Small intestine (tissue), 16 donors: ENCODE measurements at places on chromosomes 1 and 21. TPM values are rescaled to one million over a fixed set of nuclear protein-coding genes. Genes with fewer than 3 reads are reported as not detected.

DNA sequence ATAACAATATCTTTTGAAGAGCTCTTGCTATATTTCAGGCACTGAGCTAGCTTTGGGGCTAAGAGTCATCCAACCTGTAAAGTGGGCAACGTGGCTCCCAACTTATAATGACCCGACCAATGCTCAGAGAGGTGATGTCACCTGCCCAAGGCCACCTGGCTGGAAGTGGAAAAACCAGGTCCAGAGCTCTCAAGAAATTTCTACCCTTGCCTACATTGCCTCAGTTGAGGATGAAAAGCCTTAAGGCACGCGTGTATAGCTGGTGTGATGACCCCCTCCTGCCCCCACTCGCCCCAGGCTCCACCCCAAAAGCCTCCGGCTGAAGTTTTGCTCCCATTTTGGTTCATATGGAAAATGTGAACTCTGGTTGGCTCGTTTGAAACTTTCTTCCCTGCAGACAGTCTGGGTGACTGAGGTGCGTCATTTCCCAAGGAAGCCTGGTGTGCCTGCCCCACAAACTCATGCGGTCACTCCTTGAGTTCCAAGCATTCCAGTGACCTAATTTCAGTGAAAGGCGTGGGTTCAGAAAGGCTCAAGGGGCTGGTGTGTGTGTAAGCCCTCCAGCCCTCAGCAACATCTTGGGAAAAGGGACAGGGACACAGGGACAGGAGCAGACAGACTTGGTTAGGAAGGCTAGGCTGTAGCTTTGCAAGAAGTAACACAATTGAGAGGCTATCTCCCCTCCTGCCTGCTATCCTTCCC lies 20.5 kb downstream of the HTR1D start:
- H3K27ac ChIP-seq: no peak overlapping the region
- H3K36me3 ChIP-seq: peaks cover 6% of the 10 kb centered on the region

DNA sequence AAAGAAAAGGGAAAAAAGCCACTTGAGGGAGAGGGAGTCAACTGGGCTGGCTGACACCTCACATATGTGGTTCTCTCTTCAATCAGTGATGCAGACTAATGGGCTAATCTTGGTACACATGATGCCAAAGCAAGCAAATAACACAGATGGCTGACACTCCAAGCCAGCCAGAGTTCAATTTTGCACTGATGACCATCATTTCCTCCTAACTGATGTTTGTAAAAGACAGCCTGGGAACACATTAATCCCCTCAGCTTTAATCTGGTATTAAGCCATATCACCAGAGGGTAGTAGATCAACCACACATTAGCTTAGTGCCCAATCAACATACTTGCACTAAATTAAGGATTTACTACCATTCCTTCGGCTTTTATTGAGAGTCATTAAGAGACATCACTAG lies 2.8 kb downstream of the VPS72 start:
- DNase-seq: no peak
- H3K27ac ChIP-seq: no peak overlapping the region
- no peaks in the 10 kb centered on the region for H3K27me3 ChIP-seq
- H3K4me3 ChIP-seq: no peak overlapping the region

GRCh38 chr1:57474137-57474750 lies 50.4 kb upstream of the DAB1 start:
- DNase-seq: no peak
- H3K27me3 ChIP-seq: no peaks in the 10 kb centered on the region
- H3K4me1 ChIP-seq: no peaks in the 10 kb centered on the region
- H3K4me3 ChIP-seq: no peak overlapping the region
- H3K36me3 ChIP-seq: no peaks in the 10 kb centered on the region

GRCh38 chr1:117541003-117541402 lies 64.8 kb upstream of the TENT5C start:
- no peak overlapping the region for H3K4me3 ChIP-seq
- no peak for DNase-seq
- peaks cover 2% of the 10 kb centered on the region for H3K4me1 ChIP-seq
- H3K27me3 ChIP-seq: peaks cover 3% of the 10 kb centered on the region

DNA sequence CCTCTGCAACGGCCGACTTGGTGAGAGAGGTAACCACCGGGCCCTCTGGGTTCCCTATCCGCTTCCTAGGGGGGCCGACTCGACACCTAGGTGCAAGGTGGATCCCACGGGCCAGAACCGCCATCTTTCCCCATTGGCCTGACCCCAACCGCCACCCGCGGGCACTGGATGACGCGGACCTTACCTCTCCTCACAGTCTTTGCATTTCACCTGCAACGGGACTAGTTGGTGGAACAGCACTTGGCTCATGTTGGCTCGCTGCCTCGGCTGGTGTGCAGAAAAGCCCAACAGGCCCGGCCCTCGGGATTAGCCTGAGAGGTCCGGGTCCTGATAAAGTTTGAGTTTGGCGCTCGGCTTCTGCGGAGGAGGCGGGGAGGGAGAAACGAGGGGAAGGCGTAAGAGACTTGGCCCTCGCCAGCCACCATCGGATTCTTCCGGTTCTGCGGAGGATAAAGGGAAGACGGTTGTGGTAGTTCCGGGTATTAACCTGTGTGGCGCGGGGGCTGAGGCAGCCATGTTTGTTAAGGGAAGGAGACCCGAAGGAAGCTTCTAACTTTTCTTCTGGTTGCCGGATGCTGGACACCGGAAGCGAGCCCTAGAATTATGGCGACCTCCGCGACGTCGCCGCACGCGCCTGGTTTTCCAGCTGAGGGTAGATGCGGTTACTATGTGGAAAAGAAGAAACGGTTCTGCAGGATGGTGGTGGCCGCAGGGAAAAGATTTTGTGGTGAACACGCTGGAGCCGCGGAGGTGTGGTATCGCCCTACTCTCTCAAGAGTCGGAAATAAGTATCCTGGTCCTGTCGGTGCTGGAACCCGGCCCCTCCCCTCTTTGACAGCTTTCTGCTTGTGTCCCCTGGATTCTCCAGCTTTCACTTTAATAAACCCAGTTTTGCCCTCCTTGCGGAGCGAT lies at the start of the genes SASS6 and TRMT13:
TSS of gene SASS6 (minus strand) at position 365 of the 912 bp plus-strand sequence. CDS start at position 249, 116 bp downstream.
TSS of gene TRMT13 (plus strand) at position 598 of the 912 bp plus-strand sequence. CDS start at position 604, 6 bp downstream.
- DNase-seq: peak; percentile 99
- H3K4me3 ChIP-seq: peak within 1 kb of the TSS; percentile 88
- no peaks in the 10 kb centered on the region for H3K4me1 ChIP-seq

- no peaks in the 10 kb centered on the region for H3K36me3 ChIP-seq
- no peak overlapping the region for H3K4me3 ChIP-seq
- no peaks in the 10 kb centered on the region for H3K27me3 ChIP-seq
- H3K27ac ChIP-seq: no peak overlapping the region
These were observed 491.2 kb upstream of the ZRANB2 start for GRCh38 chr1:71572038-71572437.

DNA sequence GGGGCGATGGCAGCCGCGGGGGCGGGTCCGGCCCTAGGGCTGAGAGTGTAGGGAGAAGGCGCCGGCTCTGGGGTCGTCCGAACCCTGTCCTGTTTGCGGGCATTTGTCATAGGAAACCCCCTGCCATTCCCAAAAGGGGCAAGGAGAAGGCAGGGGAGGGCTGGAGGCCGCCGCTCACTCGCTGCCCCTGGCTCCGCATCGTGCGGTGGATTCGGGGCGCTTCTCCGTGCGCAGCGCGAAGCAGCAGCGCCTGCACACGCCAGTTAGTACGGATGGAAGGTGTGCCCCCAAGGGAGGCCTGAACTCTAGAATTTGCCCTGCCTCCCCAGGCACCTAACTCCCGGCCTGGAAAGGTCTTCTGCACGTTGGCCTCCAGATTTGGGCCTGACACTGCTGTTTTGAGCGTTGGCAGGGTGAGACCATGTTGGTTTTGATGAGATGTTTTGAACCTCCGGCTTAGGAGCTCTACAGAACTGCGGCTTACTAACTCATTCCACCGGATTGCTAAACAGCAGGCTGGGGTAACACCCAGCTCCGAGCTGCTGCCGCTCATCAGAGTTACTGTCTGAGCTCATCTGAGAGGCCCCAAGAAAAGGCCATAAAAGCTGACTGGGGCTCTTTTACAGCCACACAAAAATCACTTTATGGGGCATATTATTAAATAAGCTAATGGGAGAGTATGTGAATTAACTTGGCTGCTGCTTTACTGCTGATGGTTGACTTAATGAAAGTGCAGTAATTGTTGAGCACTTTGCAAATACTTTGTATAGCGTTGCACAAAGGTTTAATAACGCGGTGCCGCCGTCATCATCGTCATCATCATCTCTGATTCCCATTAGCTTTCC lies 987 bp downstream of the GPR137B start:
- DNase-seq: peak; percentile 35
- peaks cover 20% of the 10 kb centered on the region for H3K4me1 ChIP-seq
- no peaks in the 10 kb centered on the region for H3K36me3 ChIP-seq
- H3K27ac ChIP-seq: no peak overlapping the region
- peak overlapping the region; percentile 46 for H3K4me3 ChIP-seq
- H3K27me3 ChIP-seq: no peaks in the 10 kb centered on the region

DNA sequence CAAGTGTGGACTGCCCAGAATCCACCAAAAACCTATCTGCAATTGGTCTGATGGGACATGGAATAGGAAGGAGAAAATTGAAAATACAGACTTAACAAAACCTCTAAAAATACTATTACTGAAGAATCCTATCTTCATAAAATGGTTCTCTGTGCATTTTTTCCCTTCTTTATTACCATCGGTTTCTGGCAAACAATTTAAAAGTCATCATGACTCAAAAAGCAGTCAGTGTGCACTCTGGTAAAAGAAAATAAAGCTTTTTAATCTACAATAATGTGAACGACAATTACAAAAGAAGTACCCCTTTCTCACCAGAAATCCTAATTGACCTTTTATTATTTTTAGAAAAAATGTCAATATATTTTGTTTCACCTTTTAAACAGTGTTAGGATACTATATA lies 186.3 kb downstream of the TPR start:
- H3K27me3 ChIP-seq: no peaks in the 10 kb centered on the region
- H3K4me3 ChIP-seq: no peak overlapping the region
- no peaks in the 10 kb centered on the region for H3K36me3 ChIP-seq
- H3K4me1 ChIP-seq: no peaks in the 10 kb centered on the region
- H3K27ac ChIP-seq: no peak overlapping the region
- no peak for DNase-seq

GRCh38 chr1:182368358-182368757 lies 23.2 kb downstream of the GLUL start:
- H3K27ac ChIP-seq: no peak overlapping the region
- no peaks in the 10 kb centered on the region for H3K36me3 ChIP-seq
- no peak overlapping the region for H3K4me3 ChIP-seq
- no peak for DNase-seq

DNA sequence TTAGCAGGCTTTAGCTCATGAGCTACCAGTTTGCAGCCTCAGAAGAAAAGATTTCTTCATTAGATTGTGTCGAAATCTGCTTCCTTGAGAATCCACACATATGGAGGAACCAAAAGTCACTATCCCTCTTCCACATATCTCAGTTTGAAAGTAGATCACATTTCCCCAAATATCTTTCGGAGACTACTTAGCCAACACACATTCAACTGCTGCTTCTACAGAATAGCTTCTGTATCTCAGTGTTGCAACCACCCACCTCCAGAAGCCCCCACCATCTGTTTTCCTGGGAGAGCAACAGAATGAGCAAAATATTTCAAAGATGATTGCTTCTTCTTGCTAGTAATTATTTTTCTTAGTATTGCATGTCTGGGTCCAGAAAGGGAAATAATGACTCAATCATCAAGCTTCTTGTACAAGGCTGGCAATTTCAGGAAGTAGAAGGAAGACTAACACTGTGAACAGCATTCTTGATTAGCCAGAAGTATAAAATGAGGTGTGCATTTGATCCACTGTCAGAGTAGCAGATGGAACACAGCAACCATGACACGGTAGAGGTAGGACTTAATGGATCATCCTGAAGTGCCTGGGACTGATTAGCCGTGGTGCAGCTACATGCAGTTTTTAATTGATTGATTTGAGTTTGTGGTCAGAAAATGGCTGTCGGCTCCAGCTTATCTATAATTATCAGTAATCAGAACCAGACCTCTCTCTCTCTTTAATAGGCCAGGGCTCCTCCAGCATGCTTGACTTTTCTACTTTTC lies 24.9 kb downstream of the ZC3H11B start:
- H3K4me3 ChIP-seq: no peak overlapping the region
- no peak overlapping the region for H3K27ac ChIP-seq
- no peak for DNase-seq
- no peaks in the 10 kb centered on the region for H3K27me3 ChIP-seq
- no peaks in the 10 kb centered on the region for H3K4me1 ChIP-seq

- H3K27me3 ChIP-seq: no peaks in the 10 kb centered on the region
- no peak overlapping the region for H3K27ac ChIP-seq
- no peak for DNase-seq
- no peak overlapping the region for H3K4me3 ChIP-seq
- H3K4me1 ChIP-seq: no peaks in the 10 kb centered on the region
- no peaks in the 10 kb centered on the region for H3K36me3 ChIP-seq
These were observed 335.6 kb downstream of the LRRIQ3 start for GRCh38 chr1:73862355-73862754.

DNA sequence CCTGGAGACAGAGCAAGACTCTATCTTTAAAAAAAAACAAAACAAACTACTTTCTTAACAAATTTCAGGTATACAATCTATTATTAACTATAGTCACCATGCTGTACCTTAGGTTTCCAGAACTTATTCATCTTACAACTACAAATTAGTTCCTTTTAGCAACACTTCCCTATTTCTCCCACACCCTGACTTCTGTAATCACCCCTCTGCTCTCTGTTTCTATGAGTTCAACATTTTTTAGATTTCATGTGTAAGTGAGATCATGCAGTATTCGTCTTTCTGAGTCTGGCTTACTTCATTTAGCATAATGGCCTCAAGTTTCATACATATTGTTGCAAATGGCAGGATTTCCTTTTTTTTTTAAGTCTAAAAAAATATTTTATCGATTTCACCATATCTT lies 77.9 kb upstream of the LPGAT1 start:
- peaks cover 57% of the 10 kb centered on the region for H3K4me1 ChIP-seq
- no peak overlapping the region for H3K4me3 ChIP-seq
- H3K27me3 ChIP-seq: no peaks in the 10 kb centered on the region
- no peaks in the 10 kb centered on the region for H3K36me3 ChIP-seq

GRCh38 chr21:29582855-29583254 lies 284.1 kb downstream of the BACH1 start:
- DNase-seq: no peak
- H3K36me3 ChIP-seq: no peaks in the 10 kb centered on the region
- no peaks in the 10 kb centered on the region for H3K27me3 ChIP-seq
- H3K27ac ChIP-seq: no peak overlapping the region
- H3K4me1 ChIP-seq: peaks cover 2% of the 10 kb centered on the region
- no peak overlapping the region for H3K4me3 ChIP-seq

A3GALT2 gene
- not detected for polyA plus RNA-seq

WNT2B gene
- 4.3 TPM for polyA plus RNA-seq

MRAP gene
- 0.13 TPM for polyA plus RNA-seq

RNF186 gene
- 41.8 TPM for polyA plus RNA-seq

LYPD8 gene
- polyA plus RNA-seq: not detected

TAS1R1 gene
- polyA plus RNA-seq: 0.07 TPM

PRAMEF5 gene
- not detected for polyA plus RNA-seq

TCEANC2 gene
- polyA plus RNA-seq: 1.4 TPM

E2F2 gene
- polyA plus RNA-seq: 2.7 TPM
